ENCODE measurements at places on chromosomes 5 and 9.

GRCh38 chr9:96852676-96853075, 1.6 kb downstream of the ZNF782 start:
- no peak for DNase-seq

DNA sequence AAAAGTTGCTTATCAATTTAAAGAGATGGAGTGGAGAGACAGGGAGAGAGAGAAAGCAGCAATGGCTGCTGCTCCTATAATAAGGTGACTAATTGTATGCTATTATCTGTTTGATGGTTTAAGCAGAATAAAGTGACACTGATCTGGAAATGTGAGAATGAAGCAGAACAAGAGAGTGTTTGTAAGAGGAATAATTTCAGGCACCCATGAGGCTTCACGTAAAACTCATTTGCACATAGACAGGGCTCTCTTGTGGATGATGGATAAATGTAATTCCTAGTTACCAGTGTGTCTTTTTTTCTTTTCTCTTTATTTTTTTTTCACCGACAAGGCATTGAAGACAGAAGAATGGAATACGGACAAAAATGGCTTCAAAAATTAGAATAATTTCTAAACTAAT, 228.8 kb upstream of the TYRP1 start:
- no peak for DNase-seq

- DNase-seq = no peak
Observed at GRCh38 chr5:79200573-79201183, 35.3 kb upstream of the JMY start.

DNA sequence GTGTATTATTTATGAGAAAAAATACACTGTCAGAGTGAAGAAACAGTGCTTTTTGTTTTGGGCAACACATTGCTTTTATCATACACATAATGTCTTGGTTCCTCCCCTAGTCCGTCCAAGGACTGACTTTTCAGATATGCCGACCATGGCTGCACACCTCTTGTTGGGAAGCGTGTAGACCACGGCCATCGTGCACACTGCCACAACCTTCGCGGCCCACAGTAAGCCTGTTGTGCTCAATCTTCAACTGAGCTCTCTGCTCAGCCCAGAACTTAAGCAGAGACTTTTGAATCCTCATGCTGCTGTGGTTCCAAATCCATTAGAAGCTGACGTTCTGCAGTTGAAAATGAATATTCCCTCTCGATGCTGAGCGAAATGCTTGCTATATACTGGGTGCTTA, 157.6 kb upstream of the IRX2 start:
- no peak for DNase-seq

GRCh38 chr9:120570296-120570695, 9.7 kb downstream of the CDK5RAP2 start:
- no peak for DNase-seq

- DNase-seq = no peak
Observed at GRCh38 chr5:14675865-14676300, 11.4 kb downstream of the OTULIN start.

DNA sequence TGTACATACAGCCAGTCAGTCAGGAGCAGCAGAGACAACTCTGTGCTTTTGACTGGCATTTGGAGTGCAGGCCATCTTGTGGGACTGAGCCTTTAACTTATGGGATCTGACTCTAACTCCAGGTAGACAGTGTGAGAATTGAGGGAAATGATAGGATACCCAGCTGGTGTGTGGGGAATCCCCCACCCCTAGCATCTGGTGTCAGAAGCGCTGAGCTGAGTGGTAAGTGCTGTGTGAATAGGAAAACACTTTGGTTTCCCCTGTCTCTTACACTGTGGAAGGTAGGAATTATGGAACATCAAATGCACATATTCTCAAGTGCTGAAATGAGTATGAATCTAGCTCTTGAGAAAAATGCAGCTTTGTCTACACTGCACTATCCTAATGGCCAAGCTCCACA, 43.9 kb downstream of the CCDC125 start:
- no peak for DNase-seq

DNA sequence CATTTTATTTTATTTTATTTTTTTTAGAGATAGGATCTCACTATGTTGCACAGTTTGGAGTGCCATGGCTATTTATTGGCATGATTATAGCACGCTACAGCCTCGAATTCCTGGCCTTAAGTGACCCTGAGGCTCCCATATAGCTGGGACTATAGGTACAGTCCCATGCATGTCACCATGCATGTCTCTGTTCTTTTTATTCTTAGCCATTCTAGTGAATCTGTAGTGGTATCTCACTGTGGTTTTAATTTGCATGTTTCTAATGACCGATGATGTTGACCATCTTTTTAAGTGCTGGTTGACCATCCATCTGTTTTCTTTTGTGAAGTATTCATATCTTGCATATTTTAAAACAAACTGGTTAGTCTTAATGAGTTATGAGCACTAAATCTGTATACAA, 76.1 kb downstream of the SLC44A1 start:
- no peak for DNase-seq

DNA sequence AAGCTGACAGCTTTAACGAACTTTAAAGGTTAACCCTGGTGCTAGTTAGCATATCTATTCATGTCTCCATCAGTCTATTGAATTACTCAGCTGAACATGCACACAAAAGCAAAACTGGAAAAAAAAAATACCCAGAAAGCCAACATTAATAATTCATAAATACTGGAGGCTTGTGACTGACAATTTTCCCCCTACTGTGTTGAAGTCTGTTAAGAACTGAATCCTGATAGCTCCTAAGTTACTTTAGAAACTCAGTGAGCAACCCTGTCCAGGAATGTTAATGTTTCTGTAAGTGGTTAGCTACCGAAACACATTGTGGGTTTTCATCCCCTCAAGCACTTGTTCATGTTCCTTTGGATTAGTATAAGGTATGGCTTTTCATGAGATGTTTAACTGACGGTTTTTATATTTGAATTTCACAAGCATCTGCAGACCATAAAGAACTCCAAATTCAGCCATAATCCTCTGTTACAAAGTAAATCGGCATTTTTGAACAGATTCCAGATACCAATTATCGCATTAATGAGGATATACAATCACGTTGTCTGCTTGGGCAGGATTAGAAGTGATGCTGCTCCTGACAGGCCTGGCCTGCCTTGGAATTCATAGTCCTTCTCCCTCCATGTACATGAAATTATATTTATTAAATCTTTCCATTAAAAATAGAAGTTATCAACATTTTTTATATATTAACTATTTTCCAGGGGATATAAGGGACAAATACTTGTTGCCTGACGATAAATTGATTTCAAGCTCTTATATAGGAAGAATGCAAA, 331.2 kb downstream of the TLE4 start:
- no peak for DNase-seq

DNA sequence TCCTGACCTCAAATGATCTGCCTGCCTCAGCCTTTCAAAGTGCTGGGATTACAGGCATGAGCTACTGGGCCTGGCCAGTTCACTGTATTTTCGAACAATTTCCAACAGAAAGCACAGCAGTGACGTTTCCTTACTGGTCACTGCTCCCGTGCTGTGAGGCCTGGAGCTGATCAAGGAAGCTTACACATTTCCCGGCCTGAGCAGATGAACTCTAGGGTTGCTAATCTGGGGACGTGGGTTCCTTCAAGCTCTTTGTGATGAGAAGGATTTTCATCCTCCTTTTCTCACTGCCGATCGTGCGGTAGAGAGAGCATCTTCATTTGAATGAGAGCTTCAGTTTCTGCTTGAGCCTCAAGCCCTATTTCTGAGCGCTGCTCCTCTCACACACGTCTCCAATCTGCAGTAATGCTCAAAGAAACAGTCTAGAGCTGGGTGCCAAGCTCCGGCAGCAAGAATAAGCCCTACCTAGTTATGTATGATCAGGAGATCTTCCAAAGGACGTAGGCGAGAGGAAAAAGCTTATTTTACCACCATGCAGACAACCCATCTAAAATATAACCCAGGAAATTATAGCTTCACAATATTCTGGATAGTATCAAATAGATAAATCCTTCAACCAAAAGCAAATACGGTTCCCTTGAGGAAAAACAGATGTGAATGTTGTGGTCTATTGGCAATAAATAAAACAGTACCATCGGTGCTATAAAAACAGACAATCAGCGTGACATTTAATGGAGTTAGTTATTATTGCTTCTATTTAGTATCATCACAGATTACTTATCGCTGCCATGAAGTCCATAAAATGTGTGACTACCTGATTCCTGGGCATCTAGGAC, 7.3 kb upstream of the SPATA24 start:
- DNase-seq = no peak

DNA sequence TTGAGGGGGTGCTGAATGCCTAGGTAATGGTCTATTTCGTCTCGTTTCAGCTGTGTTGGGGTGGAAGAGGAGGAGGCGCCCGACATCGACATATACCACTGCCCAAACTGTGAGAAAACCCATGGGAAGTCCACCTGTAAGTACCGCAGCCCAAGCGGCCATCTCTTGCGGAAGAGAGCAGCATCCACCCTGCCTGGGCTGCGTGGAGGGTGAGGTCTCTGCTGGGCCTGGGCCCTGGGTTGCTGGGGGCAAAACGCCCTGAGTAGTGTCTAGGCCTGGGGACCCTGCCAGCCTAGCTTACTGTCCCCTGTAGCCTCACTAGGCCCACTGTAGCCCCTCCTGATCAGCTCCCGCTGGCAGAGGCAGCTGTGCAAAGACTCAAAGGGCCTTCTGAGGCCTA, 53.5 kb downstream of the PHF2 start:
- no peak for DNase-seq

- no peak for DNase-seq
Observed at GRCh38 chr5:172546196-172546595, 91.9 kb upstream of the SH3PXD2B start.

GRCh38 chr9:31140316-31140715, 1244.1 kb upstream of the ACO1 start:
- no peak for DNase-seq

DNA sequence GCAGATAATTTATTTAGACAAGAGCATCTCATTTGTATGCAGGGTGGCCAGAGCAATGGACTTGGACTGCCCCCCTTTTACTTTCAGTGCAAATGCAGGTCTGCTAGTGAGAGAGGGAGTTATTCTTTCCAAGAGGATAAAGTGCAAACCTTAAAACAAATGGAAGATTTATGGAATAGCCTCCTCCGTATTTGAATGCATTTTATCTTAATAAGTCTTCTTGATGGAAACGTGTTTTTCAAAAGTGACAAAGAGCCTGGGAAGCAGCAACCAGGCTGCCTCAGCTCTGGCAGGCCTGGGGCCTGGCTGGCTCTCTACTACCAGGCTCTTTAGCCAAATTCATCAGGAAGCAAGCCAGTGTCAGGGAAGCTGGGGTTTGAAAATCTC, 6.8 kb downstream of the NR2F1 start:
- no peak for DNase-seq

DNA sequence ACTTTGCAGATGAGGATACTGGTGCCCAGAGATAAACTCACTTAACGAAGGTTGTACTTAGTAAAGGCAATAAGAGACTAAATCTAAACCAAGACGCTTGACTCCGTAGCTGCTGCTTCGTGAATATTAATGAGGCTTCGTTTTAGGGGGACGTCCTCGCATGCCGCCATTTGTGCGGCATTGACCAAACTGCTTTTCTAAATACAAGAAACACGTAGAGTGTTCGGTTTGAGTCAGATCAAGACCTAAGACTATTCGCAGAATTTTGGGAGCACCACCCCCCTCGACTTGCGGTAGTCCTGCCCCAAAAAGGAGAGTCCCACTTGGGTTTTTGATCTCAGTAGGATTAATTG, 1.1 kb downstream of the NPM1 start:
- no peak for DNase-seq

DNA sequence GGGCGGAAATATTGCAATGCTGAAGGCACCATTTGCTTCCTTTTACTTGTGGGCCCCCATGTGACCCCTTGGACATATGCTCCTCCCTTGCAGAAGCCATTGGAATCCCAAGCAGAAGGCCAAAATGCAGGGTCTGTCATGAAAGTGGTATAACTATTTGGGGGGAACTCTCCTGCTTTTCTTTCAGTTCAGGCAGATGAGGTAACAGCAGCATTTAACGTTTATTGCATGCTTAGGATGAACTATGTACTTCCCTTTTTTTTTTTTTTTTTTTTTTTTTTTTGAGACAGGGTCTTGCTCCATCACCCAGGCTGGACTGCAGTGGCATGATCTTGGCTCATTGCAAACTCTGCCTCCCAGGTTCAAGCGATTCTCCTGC, 7.8 kb downstream of the FOXI1 start:
- DNase-seq = no peak

DNA sequence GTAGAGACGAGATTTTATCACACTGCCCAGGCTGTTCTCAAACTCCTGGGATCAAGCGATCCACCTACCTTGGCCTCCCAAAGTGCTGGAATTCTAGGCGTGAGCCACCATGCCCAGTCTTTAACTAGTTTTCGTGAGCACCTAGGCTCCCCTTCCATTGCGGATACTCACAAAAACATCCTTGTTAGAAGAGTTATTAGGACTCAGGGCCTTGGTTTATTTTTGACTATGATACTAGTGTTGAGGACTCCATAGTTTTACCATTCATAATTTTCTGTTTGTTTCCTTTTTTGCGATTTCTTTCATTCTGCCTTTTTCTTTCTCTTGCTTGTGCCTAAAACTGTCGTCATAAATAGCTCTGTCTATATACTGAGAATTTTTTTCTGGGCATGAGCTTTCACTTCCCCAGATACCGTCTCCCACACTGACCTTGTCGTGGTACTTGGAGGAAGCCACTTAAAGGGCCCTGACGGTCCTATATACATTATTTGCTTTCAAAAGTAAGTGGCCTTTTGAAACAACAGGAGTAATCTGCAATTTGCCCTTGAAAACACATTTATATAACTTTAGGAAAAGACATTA, 5.2 kb downstream of the F2R start:
- DNase-seq = no peak

DNA sequence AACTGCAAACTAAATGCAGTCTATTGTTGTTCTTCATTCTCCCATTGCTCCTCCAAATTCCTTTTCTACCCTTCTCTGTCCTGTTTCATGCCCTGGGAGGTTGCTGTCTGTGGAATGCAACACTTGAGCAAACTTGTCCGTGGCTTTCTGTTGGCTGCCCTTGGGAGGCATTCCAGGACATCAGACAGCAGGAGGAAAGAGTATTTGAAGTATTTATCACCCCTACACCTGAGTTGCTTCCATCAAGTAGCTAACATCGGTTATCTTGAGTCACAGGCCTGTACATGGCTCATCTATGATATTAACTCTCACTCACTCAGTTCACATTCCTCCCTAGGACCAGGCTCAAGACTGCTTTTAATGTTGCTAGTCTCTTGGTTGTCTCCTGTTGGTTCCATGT, 803.4 kb upstream of the CDH6 start:
- no peak for DNase-seq

DNA sequence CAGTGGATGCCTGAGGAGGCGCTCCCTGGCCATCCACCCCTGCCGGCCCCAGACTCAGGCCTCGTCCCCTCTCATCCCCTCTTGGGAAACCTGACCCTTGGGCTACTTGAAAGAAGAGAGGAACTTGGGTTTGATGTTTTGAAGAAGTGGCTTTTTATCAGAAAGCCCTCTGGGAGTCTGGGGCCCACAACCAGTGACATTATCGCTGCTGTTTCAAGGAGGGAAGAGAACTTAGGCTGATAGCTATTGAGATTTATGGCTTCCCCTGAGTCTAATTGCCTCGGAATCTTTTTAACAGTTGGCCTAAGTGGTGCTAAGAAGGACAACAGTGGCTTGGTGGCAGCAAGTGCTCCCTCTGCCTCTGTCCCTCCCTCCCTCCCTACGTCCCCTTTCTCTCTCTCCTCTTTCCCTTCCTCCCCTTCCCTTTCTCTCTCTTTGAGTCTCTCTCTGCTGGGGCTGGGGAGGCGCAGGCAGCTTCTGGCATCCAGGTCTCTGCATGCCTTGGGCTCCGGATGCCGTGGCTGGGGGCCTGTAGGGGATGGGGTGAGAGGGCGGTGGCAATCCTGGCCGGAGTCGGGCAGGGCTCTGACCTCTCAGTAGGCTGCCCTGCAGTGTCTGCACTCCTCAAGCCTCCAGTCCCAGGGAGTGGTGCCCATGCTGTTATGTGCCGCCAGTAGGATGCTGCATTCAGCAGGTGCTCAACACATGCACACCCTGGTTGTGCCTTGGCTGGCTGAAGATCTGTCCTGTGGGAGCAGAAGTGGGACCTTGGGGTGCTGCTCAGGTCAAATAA, 49.6 kb upstream of the RXRA start:
- DNase-seq = no peak
